ENCODE measurements at places on chromosomes 11 and 22.
A peak's percentile ranks its signal among the peaks of the same experiment; 100 is the strongest.

DNA sequence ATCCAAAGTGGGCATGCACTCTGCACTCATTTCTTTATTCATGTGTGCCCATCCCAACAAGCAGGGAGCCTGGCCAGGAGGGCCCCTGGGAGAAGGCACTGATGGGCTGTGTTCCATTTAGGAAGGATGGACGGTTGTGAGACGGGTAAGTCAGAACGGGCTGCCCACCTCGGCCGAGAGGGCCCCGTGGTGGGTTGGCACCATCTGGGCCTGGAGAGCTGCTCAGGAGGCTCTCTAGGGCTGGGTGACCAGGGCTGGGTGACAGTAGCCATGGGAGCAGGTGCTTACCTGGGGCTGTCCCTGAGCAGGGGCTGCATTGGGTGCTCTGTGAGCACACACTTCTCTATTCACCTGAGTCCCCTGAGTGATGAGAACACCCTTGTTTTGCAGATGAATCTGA lies 129.3 kb upstream of the B3GAT1 start:
- DNase-seq, result no peak

DNA sequence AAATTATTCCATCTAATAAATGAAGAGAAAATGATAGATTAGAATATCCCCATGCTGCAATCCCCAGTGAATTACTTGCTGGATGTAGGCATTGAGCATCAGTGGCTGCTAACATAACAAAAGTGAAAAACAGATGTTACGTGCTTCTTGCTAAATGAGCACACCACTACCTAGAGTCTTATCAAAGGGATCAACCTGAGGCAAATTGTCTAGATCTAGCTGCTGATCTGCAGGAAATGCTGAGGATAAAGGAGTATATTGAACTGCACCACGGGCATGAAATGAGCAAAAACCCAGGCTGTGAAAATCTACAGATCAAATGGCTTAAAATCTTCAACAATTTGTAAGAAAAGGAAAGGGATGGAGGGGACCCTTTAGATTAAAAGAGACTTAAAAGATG lies 45.3 kb upstream of the SCUBE2 start:
- DNase-seq, result no peak

DNA sequence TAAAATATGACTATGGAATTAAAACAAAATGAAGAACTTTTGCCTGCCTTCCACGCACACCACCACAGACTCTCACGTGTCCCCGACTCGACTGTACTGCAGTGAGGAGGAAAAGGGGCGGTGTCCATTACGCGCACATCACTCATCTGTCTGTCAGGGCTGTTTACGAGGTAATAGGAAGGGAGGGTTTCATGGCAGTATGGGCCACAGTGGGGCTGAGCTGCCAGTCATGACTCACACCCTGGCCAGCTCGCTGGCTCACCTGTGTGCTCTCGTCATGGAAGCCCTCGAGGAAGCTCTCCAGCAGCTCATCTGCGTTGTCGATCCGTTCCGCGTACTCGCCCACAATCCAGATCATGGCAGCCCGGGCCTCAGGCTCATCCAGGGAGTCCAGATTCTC lies 33.5 kb upstream of the RASL10A start:
- no peak for DNase-seq

- no peak for DNase-seq
Measured at GRCh38 chr11:23315286-23315685, 455.0 kb upstream of the CCDC179 start.

DNA sequence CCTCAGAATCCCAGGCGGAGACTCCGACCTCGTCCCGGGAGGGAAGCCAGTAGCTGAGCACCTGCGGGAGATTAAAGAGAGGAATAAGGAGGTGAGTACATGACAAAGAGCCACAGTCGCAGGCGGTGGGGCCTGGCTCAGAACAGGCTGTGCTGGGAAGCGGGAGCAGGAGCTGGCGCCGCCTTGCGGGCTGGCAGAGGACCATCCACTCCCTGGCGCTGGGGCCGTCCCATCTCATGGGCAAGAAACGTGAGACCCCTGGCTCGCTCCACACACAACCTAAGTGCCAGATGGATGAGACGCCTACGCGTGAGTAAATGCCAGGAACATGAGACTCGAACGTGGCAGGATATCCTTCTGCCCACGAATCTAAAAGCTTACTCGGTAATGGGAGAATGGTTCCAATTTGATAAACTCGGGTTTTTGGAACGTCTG lies 6.3 kb downstream of the CEND1 start:
- DNase-seq, result peak; percentile 66

GRCh38 chr11:130246738-130247137 lies 68.0 kb downstream of the ZBTB44 start:
- no peak for DNase-seq

DNA sequence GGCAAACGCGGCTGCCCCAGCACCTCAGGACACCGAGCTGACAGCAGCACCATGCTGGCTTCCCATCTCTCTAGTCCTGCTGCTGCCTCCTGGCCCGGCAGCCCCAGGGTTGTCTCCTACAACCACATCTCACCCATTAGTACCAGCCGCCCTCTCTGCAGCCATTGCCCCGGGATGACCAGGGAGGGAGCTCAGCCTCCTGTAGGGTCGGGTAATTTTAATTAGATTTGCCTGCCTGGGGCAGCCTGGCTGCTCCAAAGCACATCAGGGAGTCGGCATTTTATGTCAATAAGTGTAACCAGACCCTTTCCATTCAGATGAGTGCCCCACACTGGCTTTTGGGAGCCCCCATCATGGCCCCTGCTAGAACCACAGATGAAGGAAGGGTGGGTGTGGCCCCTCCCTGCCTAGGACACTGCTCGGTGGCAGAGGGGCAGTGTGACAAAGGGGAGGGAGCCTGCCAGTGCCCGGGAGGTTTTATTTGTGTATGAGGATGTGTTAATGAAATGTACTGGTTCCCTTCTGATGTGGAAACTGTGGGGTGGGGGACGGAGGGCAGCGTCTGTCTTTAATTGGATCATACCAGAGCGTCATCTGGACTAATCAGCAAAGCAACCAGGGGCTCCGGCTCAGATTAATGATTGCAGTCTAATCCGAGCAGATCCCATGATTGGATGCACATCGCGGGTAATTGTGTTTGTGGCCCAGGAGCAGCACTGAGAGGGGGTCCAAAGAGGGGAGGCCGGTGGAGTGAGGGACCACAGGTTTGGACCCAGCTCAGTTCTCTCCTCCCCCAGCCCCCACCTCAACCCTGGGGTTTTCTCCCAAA lies 125.3 kb downstream of the FEZ1 start:
- DNase-seq, result no peak

GRCh38 chr11:11220786-11221185 lies 132.3 kb downstream of the CSNK2A3 start:
- no peak for DNase-seq

GRCh38 chr22:49483281-49483870 lies 344.3 kb downstream of the BRD1 start:
- DNase-seq, result no peak

- DNase-seq, result peak; percentile 63
Measured at GRCh38 chr11:61797263-61797944, 4.7 kb downstream of the FEN1 start.

DNA sequence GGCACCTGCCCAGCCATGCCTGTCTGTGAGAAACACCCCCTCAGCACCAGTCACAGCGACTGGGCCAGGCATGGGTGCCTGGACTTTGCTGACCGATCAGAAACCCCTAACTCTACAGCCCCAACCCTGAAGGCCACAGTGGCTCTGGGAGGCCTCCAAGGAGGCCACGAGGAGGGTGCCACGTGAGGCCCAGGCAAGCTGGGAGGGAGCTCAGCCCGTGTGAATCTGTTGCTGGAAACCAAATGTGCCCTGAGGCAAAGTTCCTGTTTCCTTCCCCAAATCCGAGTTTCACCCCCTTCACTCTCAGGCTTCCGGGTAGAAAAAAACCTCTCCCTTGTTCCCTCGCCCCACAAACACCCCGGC lies 1.3 kb downstream of the UNC93B1 start:
- no peak for DNase-seq

- DNase-seq, result no peak
Measured at GRCh38 chr11:2796508-2797113, 89.0 kb downstream of the CDKN1C start.
